Activated CD4-positive, alpha-beta T cell treated with anti-CD3 and anti-CD28 coated beads for 48 hours (primary cell): ENCODE measurements at places on chromosomes 16 and 17.
A peak's percentile ranks its signal among the peaks of the same experiment; 100 is the strongest.

DNA sequence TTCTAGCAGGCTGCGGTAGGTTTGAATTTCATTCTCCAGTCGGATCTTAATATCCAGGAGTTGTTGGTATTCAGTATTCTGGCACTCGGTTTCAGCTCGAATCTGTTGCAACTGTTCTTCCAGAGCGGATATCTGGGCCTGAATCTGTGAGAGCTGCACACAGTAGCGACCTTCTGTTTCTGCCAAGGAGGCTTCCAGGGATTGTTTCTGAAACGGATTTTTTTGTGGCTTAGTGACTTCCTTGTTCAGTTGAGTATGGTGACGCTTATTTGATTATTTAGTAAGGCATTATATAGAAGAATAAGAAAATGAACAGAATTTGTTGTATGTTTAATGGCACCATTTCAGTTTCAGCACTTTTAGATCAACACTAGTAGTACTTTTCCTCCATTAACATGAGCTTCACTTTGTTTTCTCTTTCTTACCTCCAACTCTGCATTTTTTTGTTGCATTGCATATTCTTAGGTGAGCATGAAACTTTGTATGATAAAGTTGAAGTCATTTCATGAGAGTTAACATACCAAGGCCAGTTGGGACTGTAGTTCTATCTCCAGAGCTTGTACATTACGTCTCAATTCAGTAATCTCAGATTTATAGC, 2.8 kb downstream of the KRT10 start:
- DNase-seq, result no peak

- DNase-seq, result no peak
Measured at GRCh38 chr16:149024-149660, 3.3 kb upstream of the HBZ start.

DNA sequence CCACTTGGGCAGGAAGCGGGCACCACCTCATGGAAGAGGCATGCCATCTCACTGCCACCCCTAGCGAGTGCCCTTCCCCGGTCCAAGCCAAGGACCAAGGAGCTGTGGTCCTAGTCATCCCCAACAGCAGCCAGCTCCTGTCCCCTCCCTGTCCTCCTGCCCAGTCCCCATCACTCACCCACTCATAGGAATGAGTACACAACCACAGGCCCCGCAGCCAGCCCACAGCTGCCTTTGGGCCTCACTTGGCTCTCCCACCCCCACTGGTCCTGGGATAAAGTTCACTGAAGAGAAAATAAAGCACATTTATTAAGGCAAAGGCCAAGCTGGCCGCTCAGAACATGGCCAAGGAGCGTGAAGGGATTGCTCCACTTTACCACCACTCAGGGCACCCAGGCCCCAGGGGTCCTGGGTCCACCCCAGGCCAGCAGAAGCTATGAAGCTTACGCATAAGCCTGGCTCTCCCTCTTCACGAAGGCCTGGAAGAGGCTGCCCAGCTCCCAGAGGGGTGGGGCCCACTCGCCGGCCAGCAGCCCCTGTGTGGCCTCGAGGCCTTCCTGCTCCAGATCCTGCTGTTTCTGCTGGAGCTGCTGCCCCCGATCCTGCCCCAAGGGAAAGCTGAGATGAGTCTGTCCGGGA, 3.6 kb downstream of the SCRN2 start:
- DNase-seq, result no peak

DNA sequence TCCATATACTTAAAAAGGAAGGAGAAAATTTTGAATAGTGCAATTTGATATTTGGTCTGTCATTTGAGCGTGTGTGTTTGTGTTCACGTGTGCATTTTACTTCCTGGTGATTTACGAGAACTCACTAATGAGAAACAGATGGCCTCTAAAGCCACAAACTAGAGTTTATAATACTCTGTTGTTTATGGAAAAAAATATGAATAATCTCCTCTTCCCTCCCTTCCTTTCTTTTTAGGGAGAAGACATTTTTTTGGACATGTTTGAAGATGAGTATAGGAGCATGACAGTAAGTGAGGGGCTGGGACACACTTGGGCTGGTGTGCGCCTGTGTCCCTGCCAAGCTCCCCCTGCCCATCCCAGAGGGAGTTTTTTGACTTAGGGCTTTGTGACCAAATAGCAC, 102.7 kb downstream of the CLEC16A start:
- DNase-seq, result no peak

- DNase-seq, result no peak
Measured at GRCh38 chr16:78762222-78762621, 662.8 kb downstream of the WWOX start.

DNA sequence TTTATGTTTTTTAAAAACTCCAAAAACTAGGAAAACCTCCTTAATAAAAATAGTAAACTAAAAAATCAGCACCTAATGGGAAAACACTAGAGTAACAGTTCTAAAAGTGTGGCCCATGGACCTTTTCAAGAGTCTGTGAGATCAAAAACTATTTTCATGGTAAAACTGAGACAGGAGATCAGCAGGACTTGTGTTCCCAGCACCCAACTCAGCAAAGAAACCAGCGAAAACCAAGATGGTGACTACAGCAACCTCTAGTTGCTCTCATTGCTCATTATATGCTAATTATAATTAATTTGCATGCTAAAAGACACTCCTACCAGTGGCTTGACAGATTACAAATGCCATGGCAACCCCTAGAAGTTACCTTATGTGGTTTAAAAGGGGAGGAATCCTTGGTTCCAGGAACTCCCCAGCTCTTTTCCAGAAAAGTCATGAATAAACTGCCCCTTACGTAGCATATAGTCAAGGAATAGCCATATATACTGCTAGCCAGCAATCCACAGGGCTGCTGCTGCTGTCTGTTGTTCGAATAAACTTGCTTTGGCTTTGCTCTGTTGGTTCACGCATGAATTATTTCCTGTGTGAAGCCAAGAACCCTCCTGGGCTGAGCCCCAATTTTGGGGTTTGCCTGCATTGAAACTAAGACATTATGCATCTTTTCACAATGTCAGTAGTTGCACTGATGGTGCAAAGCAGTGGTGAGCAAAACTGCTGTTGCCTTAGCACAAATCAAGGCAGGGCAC, 12.4 kb downstream of the CMTR2 start:
- no peak for DNase-seq

DNA sequence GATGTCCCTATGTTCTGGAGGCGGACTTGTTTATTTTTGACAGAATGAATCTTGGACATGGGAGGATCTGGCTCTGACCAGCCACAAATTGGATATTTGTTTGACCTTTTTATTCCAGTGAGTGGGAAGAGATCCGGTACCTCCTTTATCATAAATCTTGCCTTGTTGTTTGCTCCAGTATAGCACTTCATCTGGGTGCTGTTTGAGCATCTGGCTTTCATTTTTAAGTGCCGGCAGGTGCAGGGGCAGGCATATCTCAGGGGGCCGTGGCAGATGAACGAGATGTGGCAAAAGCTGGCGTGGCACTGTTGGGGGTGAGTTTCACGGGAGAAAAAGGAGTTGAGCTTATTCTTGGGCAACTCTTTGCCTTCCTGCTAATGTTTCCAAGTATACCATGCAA, 37.8 kb downstream of the MSI2 start:
- no peak for DNase-seq

- DNase-seq, result no peak
Measured at GRCh38 chr16:60991886-60992285, 1044.4 kb downstream of the CDH8 start.

- DNase-seq, result no peak
Measured at GRCh38 chr17:30229012-30229411, 6.5 kb downstream of the SLC6A4 start.

DNA sequence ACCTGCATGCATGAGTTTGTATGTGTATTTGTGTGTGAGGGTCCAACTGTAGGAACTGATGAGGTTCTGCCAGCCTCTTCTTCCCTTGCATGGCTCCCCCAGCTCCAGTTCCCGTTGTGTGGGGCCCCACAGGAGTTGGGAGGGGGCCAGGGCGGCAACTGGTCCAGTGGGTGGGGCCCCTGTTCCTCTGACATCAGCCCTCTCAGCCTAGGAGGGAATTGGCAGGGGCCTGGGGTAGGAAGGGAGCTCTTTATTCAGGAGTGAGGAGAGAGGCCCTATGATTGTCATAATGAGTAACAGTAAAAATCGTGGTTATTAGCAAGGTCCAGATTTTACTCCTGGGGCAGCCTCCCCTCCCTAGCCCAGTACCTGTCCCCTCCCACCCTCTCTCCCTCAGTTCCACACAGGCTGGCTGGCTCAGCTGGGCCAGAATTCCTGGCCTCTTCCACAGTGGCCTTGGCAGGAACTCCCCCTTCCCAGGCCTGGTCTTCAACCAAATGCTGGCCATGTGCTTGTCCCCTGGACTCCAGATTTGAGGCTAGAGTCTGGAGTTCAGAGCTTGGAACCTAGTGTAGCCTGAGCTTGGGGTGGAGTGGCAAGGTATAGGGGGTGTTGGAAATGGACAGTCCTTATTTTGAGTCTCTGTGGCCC, 18.9 kb downstream of the RARA start:
- DNase-seq, result no peak

DNA sequence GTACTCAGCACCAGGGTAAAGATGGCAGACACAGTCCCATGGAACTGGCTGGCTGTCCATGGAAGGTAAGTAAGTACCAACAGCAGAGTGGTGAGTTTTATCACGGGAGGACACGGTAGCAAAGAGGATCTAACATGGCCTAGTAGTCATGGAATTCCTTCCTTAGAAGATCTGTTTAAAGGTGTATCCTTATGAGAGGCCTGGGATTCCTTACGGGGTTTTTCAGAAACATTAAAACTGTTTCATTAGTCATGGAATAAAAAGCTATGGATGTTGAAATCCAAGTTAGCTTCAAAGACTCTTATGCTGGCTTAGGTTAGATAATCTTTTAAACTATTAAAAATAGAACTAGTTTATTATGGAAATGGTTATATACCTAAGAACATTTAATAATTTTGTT, 7.4 kb downstream of the FTO start:
- DNase-seq, result no peak

GRCh38 chr16:51971184-51971583, 575.8 kb downstream of the TOX3 start:
- no peak for DNase-seq

- DNase-seq, result no peak
Measured at GRCh38 chr17:33463887-33464286, 170.8 kb upstream of the ASIC2 start.

- no peak for DNase-seq
Measured at GRCh38 chr16:53495325-53495724, 7.7 kb downstream of the AKTIP start.

GRCh38 chr17:76278268-76278908, 13.2 kb downstream of the UBALD2 start:
- no peak for DNase-seq

GRCh38 chr16:57578521-57579360, 36.3 kb downstream of the ADGRG5 start:
- DNase-seq, result no peak

- no peak for DNase-seq
Measured at GRCh38 chr17:68585643-68586042, 15.5 kb downstream of the FAM20A start.

GRCh38 chr17:8300627-8301242, 5.5 kb upstream of the SLC25A35 start:
- DNase-seq, result peak; percentile 65
